ENCODE measurements at places on chromosomes 3 and 15.
A peak's percentile ranks its signal among the peaks of the same experiment; 100 is the strongest.

GRCh38 chr3:72144773-72145505 lies 360.0 kb upstream of the PROK2 start:
- DNase-seq, result no peak

DNA sequence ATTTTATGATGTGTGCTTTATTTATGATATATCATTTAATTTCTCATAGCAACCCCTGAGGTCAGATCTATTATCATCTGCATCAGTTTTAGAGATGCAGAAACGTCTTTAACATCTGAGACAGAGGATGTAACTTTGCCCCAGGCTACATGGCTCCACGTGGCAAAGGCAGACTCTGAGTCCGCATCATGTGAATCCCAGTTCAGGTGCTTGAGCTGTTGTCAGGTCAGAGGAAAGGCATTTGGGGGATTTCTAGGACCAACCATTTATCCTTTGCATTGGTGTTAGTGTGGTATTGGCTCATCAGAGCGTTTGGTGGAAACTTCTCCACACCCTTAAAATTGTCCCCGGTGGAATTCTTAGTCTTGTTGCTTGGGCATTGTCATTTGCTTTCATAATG lies 10.8 kb downstream of the CACNA2D3 start:
- peak; percentile 1 for DNase-seq

- DNase-seq, result no peak
Measured at GRCh38 chr3:193848547-193848946, 255.5 kb downstream of the OPA1 start.

DNA sequence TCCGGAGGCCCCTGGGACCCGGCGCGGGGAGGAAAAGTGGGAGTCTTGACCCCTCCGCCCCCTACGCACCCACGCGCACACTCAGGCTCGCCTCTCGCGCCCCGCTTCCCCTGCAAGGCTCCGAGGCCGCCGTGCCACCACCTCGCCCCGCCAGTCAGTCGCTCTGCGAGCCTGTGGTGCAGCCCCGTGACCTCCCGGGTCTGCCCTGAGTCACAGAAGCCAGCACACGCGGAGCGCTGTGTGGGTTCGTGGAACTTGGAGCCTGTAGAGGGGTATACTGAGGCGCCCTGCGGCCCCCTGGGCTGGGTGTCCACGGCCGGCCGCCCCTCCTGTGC lies 380 bp upstream of the ALS2CL start:
- no peak for DNase-seq

DNA sequence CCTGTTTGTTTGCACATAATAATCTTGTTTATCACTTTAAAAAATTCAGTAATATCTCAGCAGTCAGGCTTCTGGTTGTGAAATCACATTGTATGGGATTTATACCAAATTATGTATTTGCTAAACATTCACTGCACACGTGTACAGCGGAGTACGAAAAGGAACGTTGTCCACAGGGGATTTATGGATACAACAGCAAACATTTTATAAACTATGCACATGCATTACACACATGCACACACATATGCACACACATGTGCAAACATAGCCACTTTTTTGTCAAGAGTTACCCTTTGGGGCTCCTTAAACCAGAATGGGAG lies 150.5 kb downstream of the LRRK1 start:
- DNase-seq, result no peak

DNA sequence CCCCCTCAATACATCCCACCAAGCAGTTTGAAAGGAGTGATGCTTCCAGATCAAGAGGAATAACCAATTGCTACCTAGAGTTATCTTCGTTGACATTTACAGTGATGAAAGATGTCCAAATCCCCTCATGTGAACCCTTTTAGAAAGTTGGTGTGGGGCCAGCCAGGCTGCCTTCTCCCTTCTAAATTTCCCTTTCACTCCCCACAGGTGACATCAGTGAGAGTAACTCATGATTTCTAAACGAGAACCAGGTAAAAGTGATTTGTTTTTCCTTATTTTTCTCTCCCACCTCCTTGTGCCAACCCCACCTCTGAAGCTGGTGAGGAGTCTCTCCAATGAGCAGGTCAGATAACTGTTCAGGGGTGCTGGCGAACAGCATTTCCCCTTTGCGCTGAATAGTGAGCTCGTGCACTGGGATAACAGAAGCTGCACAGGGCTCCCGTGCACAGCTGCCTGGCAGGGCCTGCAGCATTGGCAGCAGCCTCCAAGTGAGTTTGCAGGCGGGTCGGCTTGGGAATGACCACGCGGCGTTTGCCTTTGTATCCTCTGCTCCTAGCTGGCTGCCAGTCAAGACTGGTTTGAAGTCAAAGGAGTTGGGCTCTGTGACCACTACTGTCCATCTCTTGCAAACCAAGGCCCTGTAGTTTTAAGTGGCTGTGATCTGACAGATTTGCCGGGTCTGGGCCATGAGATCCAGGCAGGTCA lies 70.2 kb upstream of the CORO2B start:
- DNase-seq, result no peak

DNA sequence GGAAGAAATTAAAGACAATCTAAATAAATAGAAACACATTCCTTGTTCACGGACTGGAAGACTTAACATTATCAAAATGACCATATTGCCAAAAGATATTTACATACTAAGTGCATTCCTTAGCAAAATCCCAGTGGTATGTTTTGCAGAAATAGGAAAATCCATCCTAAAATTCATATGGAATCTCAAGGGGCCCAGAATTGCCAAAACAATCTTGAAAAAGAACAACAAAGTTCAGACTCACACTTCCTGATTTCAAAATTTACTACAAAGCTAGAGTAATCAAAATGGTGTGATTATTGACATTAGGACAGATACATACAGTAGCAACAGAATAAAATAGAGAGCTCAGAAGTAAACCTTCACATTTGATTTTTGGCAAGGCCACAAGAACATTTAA lies 515.5 kb downstream of the OCA2 start:
- no peak for DNase-seq

- DNase-seq, result no peak
Measured at GRCh38 chr3:64382153-64382552, 156.9 kb upstream of the PRICKLE2 start.

GRCh38 chr15:69868756-69869155 lies 229.0 kb downstream of the TLE3 start:
- no peak for DNase-seq

DNA sequence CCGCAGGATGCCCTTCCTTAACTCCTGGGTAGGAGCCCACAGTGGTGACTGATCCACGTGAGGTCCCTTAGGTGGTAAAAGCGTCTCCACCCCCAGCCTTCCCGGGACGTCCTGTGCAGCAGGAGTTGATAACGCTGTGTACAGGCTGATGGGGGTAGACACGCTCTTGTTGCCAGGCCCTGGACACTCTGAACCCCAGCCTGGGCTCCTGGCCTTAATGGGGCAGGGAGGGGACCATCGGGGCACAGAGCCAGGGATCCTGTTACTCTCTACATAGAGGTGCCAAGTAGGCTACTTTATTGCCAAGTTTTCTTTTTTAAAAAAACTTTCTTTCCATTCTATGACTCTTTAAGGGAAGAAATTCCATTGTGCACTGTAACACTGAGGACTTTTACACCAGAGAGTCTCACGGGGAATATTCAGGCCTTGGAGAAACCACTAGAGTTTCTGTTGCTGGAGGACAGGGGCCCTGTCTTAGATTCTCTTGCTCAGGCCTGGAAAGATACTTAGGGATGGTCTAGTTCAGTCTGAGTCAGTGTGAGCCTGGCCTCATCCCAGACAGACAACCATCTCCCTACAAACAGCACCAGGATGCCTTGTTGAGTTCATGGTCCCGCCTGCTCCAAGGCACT lies 104.3 kb upstream of the RNU6-1 start:
- no peak for DNase-seq

GRCh38 chr3:189170559-189170958 lies 1.2 kb upstream of the TPRG1 start:
- DNase-seq, result no peak

DNA sequence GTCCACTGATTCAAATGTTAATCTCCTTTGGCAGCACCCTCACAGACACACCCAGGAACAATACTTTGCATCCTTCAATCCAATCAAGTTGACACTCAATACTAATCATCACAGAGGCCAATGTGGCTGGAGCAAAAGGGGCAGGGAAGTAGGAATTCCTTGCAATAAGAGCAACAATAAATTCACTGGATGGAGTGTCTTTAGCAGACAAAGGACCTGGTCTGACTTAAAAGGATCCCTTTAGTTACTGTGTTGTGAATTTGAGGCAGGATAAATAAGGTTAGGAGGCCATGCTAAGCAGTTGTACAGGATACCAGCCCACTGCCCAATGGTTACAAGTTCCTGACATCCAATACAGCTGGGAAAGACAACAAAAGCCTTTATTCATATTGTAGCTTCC lies 12.3 kb upstream of the GFM1 start:
- no peak for DNase-seq

- no peak for DNase-seq
Measured at GRCh38 chr15:86623236-86623635, 543.6 kb downstream of the AGBL1 start.

- DNase-seq, result no peak
Measured at GRCh38 chr3:126515066-126515706, 2.4 kb downstream of the UROC1 start.

DNA sequence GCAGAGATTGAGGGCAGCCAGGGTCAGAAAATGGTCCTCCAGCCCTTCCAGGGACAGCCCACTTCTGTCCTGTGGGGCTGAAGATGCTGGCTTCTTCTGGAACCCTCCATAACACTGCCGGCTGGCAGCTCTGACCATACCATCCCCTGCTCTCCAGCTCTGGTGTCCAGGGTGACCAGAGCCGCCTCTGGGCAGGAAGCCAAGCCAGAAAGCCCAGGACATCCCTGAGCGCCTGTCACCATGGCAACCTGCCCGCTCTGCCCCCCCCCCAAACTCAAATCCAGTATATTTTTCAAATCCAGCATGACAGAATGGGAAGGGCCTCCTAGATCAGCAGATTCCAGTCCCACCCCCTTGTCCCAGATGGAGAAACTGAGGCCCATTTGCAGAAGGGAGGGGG lies 420 bp upstream of the TMIE start:
- DNase-seq, result no peak

Data from mammary epithelial cell (primary cell).